ENCODE measurements at places on chromosomes 2 and 18.

GRCh38 chr2:67867735-67868134 is 195.1 kb downstream of the C1D start:
- DNase-seq, result no peak

DNA sequence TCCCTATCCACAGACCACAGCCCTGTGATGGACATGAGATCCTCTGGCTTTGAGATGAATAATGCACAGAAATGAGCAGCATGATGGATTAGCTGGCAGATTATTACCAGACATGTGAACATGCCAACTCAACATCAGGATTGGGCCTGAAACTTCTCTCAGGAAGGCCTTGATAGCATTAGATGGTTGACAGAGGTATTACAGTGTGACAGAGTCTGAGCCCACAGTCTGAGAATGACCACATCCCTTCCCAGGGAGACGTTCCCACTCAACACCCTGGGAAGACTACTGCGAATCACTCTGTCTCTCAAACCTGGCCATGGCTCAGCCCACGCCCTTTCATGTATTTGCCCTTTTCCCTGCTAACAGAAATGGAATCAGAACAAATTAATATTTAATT is 66.9 kb downstream of the BCL11A start:
- no peak for DNase-seq

GRCh38 chr2:172922306-172922705 is 153.3 kb upstream of the MAP3K20 start:
- no peak for DNase-seq

DNA sequence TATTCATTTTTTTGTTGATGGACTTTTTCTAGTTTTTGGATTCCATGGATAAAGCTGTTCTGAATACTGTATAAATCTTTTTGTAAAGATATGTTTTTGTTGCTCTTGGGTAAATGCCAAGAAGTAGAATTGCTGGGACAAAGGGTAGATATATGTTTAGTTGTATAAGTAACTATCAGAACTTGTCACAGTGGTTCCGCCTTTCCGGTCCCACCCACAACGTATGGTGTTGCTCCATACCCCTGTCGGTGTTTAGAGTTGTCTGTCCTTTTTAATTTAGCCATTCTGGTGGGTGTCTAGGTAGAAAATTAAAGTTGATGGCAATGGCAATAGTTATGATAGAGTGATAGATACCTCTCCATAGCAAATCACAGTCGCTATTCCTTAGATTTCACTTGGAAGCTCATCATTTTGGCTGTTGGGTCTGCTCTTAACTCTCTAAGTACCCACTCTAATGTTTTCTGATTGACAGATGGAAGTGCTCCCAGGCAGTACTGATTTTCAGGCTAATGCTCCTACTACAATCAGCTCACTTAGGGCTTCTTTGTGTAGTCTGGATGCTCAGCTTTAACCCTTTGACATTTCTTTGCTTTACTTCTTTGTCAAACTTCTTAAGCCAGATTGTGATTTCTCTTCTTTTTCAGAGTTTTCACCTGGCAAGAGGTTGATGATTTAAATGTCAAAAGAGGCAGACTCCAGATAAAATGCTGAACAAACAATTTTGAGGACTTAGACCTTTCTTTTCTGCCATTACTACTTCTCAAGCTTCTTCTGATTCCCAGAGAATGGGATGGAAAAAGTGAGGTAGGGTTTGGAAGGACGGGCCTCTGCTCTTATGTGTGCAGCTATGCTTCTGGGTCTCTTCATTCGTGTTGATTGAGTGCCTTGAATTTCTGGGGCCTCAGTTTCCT is 156.4 kb downstream of the AQP4 start:
- DNase-seq, result no peak

DNA sequence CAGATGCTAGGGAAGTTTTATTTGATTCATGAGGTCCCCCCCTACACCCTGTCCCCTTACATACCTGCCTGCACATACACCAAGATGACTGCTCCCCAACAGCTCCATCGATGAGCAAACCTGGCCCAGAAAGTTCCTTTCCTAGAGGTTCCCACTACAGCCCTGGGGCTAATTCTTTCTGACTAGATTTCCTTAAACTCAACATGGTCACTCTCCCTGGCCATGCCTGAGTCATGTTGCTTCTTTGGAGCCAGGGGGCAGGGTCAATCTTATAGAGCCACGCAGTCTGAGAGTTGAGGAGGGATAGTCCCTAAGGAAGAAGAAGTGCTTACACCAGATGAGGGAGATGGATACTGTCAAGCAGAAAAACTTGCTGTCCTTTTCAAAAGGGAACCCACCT is 67.7 kb upstream of the GLI2 start:
- no peak for DNase-seq

- no peak for DNase-seq
These were observed 30.7 kb downstream of the FSHR start for GRCh38 chr2:49123600-49123999.

DNA sequence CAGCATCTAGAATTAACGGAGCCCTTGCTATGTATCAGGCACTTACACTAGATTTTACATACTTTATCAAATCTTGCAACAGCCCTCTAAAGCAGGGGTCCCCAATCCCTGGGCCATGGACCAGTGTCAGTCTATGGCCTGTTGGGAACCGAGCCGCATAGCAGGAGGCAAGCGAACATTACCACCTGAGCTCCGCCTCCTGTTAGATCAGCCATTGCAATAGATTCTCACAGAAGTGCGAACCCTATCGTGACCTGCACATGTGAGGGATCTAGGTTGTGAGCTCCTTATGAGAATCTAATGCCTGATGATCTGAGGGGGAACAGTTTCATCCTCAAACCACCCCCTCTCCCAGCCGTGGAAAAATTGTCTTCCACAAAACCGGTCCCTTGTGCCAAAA is 13.4 kb downstream of the DNAJB2 start:
- DNase-seq, result no peak

DNA sequence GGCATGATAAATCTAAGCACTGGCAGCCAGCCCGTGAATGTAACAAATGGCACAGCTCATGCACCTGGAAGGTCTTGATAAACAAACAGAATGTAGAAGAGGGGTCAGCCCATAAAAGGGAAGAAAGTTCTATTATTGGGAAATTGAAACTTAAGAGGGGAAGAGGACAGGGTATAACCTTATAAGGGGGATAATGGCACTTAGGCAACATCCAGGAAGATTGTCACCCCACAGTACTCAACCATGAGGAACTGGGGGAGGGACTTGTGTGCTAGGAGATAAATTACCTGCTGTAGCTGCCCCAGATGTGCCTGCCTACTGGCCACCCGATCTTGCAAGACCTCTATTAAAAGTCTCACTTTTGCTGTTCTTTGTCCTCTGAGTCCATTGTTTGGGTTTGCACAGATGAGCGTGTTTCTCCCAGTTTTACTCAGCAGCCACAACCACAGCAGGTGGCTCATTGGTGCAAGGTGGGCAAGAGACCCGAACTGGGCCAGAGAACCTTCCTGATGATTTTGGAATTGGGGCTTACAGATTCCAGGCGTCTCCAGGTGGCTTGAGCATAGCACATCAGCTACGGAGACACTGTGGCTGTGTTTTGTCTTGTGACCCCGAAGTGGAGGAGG is 79.0 kb upstream of the TAF1B start:
- no peak for DNase-seq

- DNase-seq, result no peak
These were observed 299.6 kb downstream of the NDUFA10 start for GRCh38 chr2:239725551-239725890.

DNA sequence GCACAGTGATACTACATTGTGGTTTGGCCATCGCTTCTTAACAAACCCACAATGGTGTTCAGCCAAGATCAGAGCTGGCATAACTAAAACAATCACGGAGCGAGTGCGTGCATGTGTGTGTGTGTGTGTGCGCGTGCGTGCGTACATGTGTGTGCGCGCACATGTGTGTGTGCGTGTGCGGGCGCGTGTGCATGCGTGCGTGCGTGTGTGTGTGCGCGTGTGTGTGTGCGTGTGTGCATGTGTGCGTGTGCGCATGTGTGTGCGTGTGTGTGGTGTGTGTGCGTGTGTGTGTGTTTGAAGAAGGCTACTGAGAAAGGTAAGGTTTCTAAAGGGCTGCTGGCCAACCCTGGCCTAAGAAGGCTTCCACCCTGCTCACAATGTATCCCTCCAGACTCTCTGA is 582.4 kb downstream of the CMPK2 start:
- no peak for DNase-seq

DNA sequence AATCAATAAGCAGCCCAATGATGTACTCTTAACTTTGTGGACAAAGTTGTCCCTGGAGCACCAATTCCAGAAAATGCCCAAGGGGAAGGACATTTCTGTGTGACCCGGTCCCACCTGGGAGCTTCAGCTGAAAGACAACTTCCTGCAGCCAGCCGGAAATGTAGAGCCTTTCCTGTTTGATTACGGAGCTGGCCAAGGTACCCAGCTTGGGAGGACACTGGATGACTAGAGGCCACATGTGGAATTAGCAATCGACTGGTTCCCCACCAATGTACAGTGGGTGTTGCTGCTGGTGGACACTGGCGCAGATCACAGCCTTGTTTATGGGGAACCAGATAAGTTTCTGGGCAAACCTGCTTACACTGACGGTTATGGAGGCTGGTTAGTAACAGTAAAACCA is 53.0 kb upstream of the ZC3H15 start:
- DNase-seq, result no peak

DNA sequence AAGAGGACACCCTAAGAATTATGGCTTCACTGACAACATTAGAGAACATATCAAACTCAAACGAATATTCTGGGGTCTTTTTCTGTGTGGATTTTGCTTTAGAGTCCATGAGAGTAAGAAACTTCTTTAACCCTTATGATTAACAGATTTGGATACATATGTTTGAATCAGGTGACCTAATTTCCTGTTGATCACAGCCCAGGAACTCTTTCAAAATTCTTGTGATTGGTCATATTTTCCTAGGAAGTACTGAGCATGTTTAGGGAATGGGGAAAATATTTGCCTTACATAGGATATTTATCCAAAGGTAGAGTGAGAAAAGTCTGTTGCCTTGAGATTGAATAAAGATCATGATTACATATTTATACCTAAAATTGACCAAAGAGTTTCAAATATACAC is 160.0 kb downstream of the KCNH7 start:
- no peak for DNase-seq

DNA sequence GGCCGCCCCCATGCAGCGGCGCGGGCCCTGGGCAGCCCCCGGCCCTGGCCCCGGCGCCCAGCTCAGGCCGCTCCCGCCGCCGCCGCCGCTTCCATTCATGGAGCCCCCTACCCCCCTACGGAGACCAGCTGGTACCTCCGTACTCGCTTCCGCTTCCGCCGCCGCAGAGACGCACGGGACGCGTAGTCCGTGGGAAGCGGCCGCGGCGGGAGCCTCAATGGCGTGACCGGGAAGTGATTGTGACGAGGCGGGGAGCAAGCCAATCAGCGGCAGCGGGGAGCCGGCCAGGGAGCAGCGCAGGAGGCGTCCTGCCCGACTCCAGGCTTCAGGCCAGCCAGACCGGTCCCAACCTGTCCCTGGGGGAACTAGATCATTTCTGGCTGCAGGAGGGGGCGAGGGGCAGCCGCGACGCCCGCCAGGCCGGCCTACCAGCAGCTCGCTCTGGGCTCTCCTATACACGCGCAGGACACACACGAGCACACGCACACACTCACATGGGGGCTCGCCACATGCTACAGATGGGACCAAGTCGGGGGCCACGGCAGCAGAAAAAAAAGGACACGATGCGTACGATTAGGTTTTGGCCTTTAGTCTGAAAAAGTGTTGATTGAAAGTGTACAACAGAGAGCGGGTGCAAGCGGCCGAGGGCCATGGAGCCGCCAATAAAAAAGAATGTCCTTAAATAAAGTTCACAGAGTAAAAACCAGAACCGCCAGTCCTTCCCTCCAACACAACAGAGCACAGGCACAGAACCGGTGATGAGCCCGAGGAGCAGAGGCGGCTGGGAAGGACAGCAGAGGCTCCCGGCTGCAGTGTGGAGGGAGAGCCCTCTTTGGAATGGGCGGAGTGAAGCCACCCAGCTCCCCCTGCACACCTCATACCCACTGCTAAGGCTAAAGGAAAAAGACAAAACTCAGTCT is at the start of gene ZNF513:
TSS of gene ZNF513 (minus strand) at position 109 of the 920 bp plus-strand sequence. CDS start 208 bp downstream, outside the sequence.
- DNase-seq, result peak; percentile 98

- peak; percentile 34 for DNase-seq
These were observed 162.7 kb downstream of the DYSF start for GRCh38 chr2:71615767-71616730.

GRCh38 chr2:20614201-20615067 is 36.5 kb downstream of the HS1BP3 start:
- no peak for DNase-seq

DNA sequence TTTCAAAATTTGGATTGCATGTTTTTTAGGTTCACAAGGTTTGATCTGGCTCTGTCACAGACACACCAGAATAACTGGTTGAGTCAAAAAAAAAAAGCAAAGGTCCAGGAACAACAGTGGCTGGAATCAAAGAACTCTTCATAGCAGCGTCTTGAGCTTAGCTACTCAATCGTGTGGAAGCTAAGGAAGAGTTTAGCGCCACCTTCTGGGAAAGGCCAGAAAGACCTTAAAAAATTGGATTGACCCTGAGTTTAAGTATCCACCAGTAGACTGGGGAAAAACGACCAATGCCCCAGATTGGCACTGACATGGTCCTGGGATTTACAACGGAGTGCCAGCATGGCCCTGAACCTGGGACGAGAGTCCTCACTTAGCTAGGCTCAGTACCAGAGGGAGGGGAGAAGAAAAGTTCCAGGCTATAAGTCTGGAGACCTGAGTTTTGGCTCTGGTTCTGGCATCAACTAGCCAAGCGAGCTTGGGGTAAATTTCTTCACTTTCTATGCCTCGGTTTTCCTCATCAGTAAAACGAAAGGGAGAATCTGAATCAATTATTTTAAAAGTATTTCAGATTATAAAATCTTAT is 71.1 kb upstream of the TFCP2L1 start:
- peak; percentile 53 for DNase-seq

DNA sequence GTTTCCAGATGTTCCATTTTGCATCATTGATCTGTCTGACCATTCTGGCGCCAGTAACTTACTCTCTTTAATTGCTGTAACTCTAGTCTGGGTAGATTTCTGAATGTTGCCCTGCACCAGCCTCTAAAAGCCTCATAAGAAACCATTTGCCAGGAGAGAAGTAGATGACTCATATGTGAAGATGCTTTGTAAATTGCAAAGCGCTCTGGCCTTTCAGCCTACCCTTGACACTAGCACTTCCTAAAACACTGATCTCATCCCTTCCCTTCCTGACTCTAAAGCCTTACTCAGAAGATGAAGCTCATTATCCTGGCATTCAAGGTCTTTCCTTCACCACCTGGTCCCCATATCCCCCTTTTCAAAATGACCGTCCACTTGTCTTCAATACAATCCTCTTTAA is 193.2 kb upstream of the MEX3C start:
- no peak for DNase-seq

- DNase-seq, result no peak
These were observed 36.1 kb downstream of the MCFD2 start for GRCh38 chr2:46879511-46879910.

GRCh38 chr2:24123195-24123921 is at the start of the genes FAM228B and PFN4:
TSS of gene FAM228B (plus strand) at chr2:24123469. CDS start at chr2:24124362, 893 bp downstream.
TSS of gene PFN4 (minus strand) at chr2:24123334. CDS start at chr2:24122535, 799 bp downstream.
- peak; percentile 90 for DNase-seq

GRCh38 chr18:68665628-68666027 is 49.3 kb downstream of the TMX3 start:
- no peak for DNase-seq

GRCh38 chr2:241009601-241010530 is 11.4 kb downstream of the SNED1 start:
- peak; percentile 53 for DNase-seq

- no peak for DNase-seq
These were observed 36.4 kb downstream of the MPHOSPH10 start for GRCh38 chr2:71166812-71167211.
